ENCODE measurements at places on chromosomes 11 and 22.
A peak's percentile ranks its signal among the peaks of the same experiment; 100 is the strongest.

GRCh38 chr11:6968816-6969215 is 42.6 kb downstream of the ZNF215 start:
- DNase-seq, result no peak

GRCh38 chr22:23306438-23306921 is 126.2 kb downstream of the BCR start:
- peak; percentile 84 for DNase-seq

DNA sequence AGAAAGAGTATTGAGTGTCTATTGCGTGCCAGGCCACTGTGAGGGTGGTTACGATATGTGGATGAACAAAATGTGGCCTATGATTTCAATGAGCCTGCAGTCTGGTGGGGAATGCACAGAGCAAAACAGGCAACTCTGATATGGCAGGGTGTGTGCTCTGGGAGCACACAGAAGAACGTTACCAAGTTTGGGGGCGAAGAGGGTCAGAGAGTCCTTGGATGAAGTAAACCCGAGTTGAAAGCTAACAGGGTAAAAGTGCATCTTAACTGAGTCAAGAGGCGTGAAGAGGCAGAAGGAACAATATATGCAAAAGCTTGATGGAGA is 258 bp downstream of the CFAP68 start:
- no peak for DNase-seq

DNA sequence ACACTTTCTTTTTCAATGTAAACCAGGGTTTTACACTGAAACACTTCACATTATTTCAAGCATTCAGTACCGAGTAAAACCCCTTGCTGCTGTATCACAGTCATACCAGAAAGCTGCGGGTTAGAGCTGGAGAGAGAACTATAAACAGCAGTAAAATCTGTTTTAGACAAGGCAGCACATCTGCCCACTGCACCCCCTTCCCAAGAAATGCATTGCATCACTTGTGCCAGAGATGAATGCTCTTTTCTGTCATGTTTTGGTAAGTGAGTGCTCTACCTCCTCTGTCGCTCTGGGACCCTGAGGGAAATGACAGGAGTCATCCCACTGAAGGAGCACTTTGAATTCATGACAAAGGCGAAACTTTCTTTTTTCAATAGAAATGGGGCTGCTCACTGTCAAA is 107.2 kb downstream of the MAML2 start:
- no peak for DNase-seq

GRCh38 chr11:2869561-2870427 is 15.8 kb downstream of the CDKN1C start:
- no peak for DNase-seq
